ENCODE measurements at places on chromosomes 3 and 15.

DNA sequence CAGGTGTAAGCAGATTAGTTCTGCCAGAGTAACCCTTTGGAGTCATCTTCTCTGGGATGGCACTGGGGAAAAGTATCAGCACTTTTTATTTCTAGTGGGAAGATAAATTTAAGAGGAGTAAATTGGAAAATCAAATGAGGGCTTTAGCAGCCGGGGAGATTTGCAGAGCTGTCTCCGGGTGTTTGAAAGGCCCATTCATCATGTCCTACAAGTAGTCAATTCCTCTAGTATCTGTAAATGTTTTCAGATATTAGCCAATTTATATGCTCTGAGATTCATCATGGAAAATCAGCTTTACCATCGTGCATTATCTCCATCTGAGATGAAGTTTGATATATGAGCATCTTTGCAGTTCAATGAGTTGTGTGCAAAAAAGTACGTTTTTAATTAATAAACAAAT lies 93.6 kb downstream of the CDIN1 start:
- no peak for DNase-seq

DNA sequence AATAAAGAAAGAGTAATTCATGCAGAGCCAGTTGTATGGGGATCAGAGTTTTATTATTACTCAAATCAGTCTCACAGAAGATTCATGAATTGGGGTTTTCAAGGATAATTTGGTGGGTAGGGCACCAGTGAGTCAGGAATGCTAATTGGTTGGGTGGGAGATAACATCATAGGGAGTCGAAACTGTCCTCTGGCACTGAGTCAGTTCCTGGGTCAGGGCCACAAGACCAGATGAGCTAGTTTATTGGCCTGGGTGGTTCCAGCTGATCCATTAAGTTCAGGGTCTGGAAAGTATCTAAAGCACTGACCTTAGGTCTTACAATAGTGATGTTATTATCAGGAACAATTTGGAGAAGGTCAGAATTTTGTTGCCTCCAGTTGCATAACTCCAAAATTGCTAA lies 998.6 kb upstream of the EPHA6 start:
- no peak for DNase-seq

- no peak for DNase-seq
Observed at GRCh38 chr3:2334921-2335320, 236.3 kb downstream of the CNTN4 start.

GRCh38 chr3:139106013-139106932 lies 61.6 kb upstream of the PRR23C start:
- DNase-seq: no peak

DNA sequence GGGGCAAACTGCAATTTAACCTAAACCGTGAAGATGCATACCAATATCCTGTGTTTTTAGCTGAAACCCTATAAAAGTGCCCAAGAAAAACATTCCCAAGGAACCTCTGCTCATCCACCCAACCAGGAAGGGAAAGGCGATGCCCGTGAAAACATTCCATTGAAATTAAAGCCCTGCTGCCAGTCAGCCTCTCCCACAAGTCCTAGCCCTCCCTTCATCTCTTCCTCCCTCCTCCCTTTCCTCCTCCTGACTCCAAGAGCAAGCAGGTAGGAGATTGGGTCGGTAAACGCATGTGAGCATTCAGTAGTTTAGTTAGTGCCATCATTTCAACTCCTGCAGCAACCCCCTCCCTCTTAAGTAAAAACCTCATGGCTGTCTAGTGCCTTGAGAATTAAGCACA lies 27.7 kb downstream of the HES1 start:
- DNase-seq: no peak

GRCh38 chr3:133644768-133645167 lies 17.0 kb downstream of the TOPBP1 start:
- no peak for DNase-seq

GRCh38 chr15:90481023-90481422 lies 48.7 kb upstream of the CRTC3 start:
- DNase-seq: peak; percentile 36

DNA sequence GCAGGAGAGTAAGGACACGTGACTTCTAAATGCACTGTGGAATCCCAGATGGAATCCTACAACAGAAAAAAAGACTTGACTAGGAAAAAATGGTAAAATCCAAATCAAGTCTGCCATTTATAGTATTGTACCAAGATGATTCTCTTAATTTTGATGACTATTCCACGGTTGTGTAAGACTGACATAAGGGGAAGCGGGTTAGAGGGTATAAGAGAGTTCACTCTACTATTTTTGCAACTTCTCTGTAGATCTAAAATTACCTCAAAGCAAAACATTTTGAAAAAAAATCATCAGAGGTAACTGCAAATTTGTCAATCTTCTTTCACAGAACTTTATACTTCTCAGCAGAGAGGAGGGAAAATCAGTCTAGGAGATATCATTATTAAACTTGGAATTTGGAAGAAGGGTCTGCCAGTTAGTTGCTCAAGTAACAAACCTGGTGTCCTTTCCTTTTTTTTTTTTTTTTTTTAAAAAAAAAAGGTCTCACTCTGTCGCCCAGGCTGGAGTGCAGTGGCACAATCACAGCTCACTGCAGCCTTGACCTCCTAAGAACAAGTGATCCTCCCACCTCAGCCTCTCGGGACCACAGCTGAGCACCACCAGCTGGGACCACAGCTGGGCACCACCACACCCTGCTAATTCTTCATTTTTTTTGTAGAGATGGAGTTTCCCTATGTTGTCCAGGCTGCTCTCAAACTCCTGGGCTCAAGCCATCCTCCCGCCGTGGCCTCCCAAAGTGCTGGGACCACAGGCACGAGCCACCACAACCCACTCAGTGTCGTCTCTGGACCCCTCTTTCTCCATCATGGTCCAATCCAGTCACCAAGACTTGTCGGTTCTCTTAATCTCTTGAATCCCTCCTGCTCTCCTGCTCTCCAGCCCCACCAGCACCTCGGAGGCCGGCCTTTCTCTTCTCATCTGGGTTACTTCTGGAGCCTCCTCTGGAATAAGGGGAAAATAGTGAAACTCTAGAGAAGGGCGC lies 14.9 kb upstream of the HES1 start:
- peak; percentile 60 for DNase-seq

- no peak for DNase-seq
Observed at GRCh38 chr3:8532251-8532871, 30.7 kb downstream of the LMCD1 start.

GRCh38 chr15:64824929-64825430 lies 467 bp downstream of the PIF1 start:
- peak; percentile 46 for DNase-seq

GRCh38 chr3:112297714-112298113 lies 3.7 kb upstream of the SLC9C1 start:
- peak; percentile 74 for DNase-seq

- DNase-seq: no peak
Observed at GRCh38 chr3:159781867-159782266, 206.8 kb upstream of the IL12A start.

- no peak for DNase-seq
Observed at GRCh38 chr3:188166441-188166840, 12.5 kb downstream of the LPP start.

GRCh38 chr3:196872316-196872715 lies 4.6 kb downstream of the SENP5 start:
- no peak for DNase-seq

DNA sequence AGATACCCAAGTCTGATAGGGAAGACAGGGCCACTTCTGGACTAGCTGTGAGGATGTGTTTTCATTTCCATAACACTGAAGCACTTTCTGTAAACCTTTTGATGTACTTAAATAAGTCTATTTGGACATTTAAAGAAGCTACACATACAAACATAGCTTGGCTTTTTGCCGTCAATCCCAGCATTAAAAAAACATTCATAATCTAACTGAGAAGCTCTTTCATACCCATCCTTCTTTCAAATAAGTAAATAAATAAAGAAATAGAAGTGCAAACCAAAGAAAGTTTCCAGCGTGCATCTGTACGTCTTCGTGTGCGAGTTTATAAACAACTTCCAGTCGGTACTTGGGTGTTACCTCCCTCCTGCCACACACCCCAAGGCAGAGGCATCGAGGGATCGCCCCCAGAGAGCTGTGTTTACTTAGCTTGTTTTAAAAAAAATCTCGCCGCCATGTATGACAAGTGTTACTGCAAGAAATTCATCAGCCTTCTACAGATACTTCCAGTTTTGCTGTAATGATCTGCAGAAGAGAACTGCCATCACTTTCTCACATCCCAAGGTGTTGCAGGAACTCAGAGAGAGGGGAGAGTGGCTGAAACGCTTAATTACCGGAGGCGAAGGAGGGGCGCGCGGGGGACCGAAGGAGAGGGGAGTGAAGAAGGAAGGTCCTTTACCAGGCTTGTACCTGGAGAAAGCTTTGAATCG lies 9.0 kb upstream of the MEIS2 start:
- DNase-seq: no peak

GRCh38 chr15:64621056-64621455 lies 154.3 kb downstream of the RBPMS2 start:
- no peak for DNase-seq

GRCh38 chr3:102225407-102226132 lies 209.2 kb upstream of the ZPLD1 start:
- peak; percentile 61 for DNase-seq

DNA sequence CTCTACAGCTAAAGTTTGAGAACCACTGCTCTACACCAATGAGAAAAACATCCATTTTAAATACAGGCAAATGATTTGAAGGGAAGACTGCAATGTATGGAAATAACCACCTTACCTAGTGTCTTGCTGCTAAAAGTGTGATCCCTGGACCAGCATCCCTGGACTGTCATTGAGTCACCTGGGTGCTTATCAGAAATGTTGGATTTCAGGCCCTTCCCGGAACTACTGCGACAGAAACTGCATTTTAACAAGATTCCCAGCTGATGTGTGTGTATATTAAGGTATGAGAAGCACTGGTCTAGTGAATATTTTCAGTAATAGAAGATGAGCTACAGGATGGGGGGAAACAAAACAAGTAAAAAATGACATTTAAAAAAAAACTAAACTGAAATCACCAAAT lies 324.1 kb downstream of the MECOM start:
- DNase-seq: no peak

- DNase-seq: no peak
Observed at GRCh38 chr3:157529751-157530150, 26.5 kb upstream of the VEPH1 start.

- no peak for DNase-seq
Observed at GRCh38 chr3:51966016-51966415, 1.2 kb downstream of the PCBP4 start.

DNA sequence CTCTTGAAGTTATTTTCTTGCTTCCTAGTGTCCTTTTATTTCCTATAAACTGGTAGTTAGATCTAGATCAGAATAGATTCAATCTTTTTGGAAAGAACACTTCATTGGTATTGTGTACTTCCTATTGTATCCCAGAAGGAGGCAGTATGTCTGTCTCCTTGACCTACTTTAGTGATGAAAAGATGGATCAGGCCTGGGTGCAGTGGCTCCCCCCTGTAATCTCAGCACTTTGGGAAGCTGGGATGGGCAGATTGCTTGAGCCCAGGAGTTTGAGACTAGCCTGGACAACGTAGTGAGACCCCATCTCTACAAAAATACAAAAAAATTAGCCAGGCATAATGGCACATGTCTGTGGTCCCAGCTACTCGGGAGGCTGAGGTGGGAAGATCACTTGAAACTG lies 12.0 kb downstream of the BSN start:
- DNase-seq: no peak

- DNase-seq: no peak
Observed at GRCh38 chr3:72597756-72598195, 250.5 kb downstream of the SHQ1 start.

- DNase-seq: peak; percentile 3
Observed at GRCh38 chr3:167493244-167493643, 19.4 kb upstream of the SERPINI2 start.

DNA sequence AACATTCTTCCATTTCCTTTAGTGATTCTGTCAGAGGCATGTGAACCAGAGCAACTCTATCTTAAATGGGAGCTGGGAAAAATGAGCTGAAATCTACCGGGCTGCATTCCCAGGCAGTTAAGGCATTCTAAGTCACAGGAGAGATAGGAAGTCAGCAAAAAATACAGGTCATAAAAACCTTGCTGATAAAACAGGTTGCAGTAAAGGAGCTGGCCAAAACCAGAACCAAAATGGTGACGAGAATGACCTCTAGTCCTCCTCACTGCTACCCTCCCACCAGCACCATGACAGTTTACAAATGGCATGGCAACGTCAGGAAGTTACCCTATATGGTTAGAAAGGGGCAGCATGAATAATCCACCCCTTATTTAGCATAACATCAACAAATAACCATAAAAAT lies 66.4 kb downstream of the B3GALNT1 start:
- DNase-seq: no peak

- no peak for DNase-seq
Observed at GRCh38 chr3:124926426-124927101, 8.0 kb downstream of the MUC13 start.

- no peak for DNase-seq
Observed at GRCh38 chr3:150737874-150738679, 24.9 kb downstream of the SIAH2 start.

GRCh38 chr3:108181172-108181571 lies 41.1 kb downstream of the IFT57 start:
- DNase-seq: no peak
